ENCODE measurements at places on chromosomes 7 and 10. TPM values are rescaled to one million over a fixed set of nuclear protein-coding genes. Genes with fewer than 3 reads are reported as not detected.

DNA sequence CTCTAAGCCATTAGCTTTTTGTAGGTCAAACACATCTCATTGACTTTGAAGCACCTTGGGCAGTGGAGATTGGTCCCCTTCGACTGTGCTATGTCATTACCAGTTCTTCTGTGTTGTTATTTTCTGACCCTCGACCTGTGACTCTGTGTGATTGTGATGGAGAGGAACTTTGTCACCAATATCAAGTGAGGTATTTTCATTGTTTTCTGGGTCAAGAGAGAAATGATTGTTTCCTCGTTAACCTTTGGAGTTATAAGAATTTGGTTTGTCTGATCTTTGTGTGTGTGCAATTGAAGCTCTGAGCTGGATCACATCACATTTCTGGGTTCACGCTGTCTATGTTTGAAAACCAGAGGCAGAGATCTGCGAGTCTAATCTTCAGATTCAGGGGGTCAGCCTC lies 432.2 kb upstream of the KLF6 start:
- no peak for DNase-seq

Gene LRIT1
- not detected for total RNA-seq

- DNase-seq, result peak; percentile 78
Measured at GRCh38 chr10:35635576-35635975, 6.5 kb downstream of the FZD8 start.

Gene GTF2IRD1
- total RNA-seq, result 54.6 TPM

DNA sequence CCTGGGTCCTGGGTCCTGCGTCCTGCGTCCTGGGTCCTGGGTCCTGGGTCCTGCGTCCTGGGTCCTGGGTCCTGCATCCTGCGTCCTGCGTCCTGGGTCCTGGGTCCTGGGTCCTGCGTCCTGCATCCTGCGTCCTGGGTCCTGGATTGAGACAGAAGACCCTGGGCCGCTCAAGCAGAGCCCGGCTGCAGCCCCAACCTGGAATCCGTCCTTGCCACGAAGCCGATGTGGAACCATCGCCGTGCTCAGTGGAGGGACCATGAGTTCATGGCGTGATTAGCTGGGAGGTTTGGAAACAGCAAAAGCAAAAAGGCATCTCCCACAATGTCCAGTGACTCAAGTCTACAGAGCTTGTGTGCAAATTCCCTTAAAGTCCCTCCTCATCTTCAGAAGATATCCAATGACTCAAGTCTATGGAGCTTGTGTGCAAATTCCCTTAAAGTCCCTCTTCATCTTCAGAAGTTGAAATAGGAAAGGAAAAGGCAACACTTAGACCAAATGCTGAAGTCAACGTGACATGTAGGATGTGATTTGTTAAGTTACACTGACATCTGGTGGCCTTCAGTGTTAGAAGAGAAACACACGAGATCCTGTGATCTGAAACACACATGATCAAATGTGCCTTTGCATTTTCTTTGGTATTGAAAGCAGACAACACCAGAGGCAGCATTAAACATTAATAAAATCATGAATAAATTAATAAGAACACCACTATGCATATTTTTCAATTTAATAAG lies 179.9 kb downstream of the PTPRN2 start:
- DNase-seq, result peak; percentile 53

DNA sequence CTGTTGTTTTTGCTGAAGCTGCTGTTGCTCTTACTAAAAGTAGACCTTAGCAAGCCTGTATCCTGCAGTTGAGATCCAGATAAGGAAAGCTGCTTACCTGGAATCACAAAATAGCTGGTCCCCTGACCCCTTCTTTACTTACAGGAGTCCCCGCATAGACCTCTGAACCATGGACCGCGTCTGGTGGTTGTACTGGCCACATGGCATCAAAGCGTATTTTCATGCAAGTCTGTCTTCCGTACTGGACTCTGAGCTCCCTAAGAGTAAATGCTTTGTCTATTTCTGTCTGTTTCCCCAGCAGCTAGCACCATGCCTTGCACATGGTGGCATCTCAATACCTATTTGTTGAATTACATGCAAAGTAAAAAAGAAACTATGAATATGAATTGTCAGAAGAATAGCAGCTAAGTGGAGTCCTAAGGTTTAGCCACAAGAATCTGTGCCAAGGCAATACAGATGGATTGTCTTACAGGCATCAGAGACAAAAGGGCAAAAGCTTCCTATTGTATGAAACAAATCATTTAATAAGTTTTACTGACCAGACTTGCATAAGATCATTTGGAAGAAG lies 159.2 kb downstream of the PAXIP1 start:
- DNase-seq, result no peak

DNA sequence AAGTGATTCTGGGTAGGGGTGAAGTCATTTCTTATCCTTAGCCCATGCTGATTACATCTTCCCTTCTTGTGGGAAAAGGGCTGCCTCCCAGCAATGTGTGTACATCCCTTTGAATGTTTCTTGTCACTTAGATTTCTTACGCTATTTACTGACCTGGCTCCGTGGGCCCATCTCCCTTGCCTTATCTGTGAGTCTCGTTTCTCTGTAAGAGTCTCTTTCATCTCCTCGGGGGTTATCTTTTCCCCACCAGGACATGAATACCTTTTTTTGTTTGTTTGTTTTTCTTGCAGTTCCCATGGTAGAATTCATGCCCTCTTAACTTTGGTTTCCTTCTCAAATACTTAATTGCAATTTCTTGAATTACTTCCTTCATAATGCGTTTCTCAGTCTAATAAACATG lies 107.7 kb downstream of the BAMBI start:
- DNase-seq, result peak; percentile 59

Gene RBM20
- total RNA-seq, result 0.36 TPM

Gene PPP2R2D
- total RNA-seq, result 34.4 TPM

- no peak for DNase-seq
Measured at GRCh38 chr7:141992688-141993087, 3.0 kb upstream of the MGAM start.

DNA sequence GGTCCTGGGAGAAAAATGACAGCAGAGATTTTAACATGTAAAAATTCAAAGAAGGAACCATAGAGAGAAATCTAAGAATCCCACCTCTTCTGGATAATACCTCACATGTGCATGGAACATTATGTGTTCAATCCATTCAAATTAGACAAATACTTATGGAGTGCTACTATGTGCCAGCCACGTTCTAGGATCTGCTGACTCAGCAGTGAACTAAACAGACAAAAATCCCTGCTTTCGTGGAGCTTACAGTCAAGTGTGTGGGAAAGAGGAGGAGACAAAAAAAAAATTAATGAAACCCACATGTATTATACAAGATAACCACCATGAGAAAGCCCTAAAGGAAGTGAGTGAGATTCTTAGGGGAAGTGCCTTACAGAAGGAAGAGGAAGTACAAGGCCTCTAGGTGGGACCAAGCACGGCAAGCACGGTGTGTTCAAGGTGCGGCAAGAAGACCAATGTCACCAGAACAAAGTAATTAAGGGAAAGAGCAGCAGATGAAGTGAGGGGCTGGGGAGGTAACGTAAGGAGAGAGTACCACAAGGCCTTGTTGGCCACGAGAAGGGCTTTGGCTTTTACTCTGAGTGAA lies 71.0 kb downstream of the SLC25A13 start:
- no peak for DNase-seq

GRCh38 chr10:106360870-106361269 lies 803.6 kb downstream of the SORCS1 start:
- no peak for DNase-seq

Gene PRKG1
- 0.12 TPM for total RNA-seq

Gene FAM25G
- not detected for total RNA-seq

Gene FANK1
- 0.73 TPM for total RNA-seq

Data from Caco-2 (cell line).